ENCODE measurements at places on chromosomes 11 and 22.

- DNase-seq = no peak
Measured at GRCh38 chr11:23079382-23079813, 219.1 kb upstream of the CCDC179 start.

- DNase-seq = no peak
Measured at GRCh38 chr22:27507111-27507611, 294.4 kb downstream of the MN1 start.

GRCh38 chr22:17638182-17638431 is 450 bp upstream of the BCL2L13 start:
- no peak for DNase-seq

- DNase-seq = peak; percentile 43
Measured at GRCh38 chr11:107565219-107565937, at the start of gene ALKBH8. ALKBH8 (minus strand) TSS chr11:107565735; CDS start chr11:107560893, 4,842 bp downstream.

DNA sequence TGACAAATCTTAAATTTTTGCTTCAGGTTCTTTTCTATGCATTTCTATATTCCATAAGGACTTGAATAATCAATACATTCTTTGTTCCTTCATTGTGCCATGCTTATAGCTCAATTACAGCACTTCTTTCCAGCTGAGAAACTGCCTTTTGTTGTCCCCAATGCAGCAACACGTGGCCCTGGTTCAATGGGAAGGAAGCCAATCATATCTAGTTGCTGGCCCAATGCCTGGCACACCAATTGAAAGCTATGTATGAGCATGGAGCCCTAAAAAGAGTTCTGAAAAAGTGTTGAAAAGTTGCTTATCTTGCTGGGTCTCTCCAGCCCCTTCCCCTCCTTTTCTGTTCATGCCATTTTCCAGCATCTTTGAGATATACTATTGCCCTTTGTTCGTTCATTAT is 448.0 kb upstream of the FAT3 start:
- no peak for DNase-seq

DNA sequence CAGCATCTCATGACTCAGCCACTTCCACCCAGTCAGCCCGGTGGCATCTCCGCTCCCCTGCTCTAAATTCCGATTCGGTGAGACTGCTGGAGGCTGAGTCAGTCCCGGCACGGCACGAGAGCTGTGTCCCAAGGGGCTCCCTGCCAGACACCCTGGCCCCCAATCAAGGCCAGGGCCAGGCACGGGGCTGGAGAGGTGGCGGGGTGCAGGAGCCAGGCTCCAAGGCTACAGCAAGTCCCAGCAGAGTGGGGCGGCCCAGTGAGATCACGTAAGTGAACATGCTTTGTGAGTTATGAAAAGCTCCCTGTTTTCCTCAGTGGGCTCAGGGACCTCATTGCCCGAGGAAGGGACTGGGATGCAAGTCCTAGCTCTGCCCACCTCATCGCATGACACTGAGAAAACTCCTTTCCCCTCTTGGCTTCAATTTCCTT is 3.0 kb downstream of the C11orf68 start:
- DNase-seq = no peak

Data from progenitor cell of endocrine pancreas (in vitro differentiated cells).